ENCODE measurements at places on chromosomes 6 and 20. TPM values are rescaled to one million over a fixed set of nuclear protein-coding genes. Genes with fewer than 3 reads are reported as not detected.
A peak's percentile ranks its signal among the peaks of the same experiment; 100 is the strongest.

GRCh38 chr6:1724124-1724523 is 114.4 kb downstream of the FOXC1 start:
- DNase-seq = no peak
- no peak overlapping the region for H3K4me3 ChIP-seq
- no peaks in the 10 kb centered on the region for H3K36me3 ChIP-seq
- H3K27me3 ChIP-seq = no peaks in the 10 kb centered on the region

GRCh38 chr6:117481926-117482239 is 591 bp upstream of the DCBLD1 start:
- peaks cover 59% of the 10 kb centered on the region for H3K27me3 ChIP-seq
- H3K4me1 ChIP-seq = no peaks in the 10 kb centered on the region
- H3K4me3 ChIP-seq = peak overlapping the region; percentile 70
- peak; percentile 8 for DNase-seq

The CDC5L gene
- 53.6 TPM for total RNA-seq

The TIAM2 gene
- 12.7 TPM for total RNA-seq

The CST4 gene
- total RNA-seq = not detected

The KHDC1L gene
- total RNA-seq = 1.9 TPM
